ENCODE measurements at places on chromosomes 3 and 15.

GRCh38 chr3:45965253-45965652, 22.0 kb downstream of the CXCR6 start:
- no peak for DNase-seq

DNA sequence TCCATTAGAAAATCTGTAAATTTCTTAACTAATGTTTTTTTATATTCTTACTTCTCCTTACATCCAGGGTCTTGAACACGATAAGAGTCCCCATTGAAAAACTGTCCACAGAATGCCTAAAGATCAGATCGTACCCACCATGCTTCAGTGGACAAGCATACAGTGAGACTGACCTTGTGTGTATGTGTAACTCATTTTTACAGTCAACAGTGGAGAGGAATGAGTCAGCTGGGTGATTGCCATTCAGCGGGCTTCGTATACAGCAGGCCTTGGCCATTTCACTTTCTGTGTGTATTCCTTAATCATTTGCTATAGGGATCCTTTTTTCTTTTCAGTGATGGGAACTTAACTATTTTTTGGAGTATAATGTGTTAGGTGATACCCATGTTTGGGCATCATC, 10.6 kb downstream of the PARP14 start:
- DNase-seq, result peak; percentile 37

- no peak for DNase-seq
Measured at GRCh38 chr3:78724859-78725258, 1042.9 kb downstream of the ROBO1 start.

DNA sequence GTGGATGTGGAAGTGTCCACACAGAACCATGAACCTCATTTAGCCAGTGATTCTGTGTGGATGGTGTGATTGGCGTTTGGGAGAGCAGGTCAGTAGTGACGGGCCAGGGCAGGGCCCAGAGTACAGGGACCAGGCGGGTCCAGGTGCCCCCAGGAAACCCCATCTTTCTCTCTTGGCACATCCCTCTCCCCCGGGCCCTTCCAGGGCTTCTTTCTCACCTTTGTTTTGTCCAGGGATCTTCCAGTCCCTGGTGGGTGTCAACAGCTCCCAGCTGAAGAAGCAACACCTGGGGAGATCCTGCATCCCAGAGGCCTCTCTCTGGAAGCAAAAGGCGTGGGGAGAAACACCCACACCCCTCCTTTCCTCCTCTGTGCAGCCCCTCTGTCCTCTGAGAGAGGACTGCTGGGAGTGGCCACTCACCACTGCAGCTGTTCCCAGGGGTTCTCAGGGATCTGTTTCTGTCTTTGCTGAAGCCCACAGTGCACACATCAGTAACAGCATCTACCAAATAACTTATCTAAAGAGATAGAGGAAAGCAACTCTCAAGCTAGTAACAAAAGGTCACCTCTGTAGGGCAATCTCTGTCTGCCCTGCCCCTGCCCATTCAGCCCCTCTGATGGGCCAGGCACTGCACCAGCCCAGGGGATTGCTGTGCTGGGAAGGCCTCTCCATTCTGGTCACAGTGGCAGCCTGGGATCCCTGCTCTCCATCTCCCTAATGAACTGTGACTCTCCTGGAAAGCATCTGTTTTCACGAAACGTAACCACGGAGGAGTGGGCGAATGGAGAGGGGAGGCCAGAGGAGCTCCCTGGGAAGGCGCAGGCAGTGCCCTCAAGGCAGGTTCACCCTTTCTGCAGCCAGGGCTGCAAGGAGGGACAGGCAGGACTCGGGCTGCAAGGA, 98.3 kb upstream of the ALDH1A3 start:
- no peak for DNase-seq

- DNase-seq, result no peak
Measured at GRCh38 chr3:30187366-30187765, 419.0 kb upstream of the TGFBR2 start.

GRCh38 chr3:183022936-183023516, 42.7 kb upstream of the DCUN1D1 start:
- DNase-seq, result no peak

GRCh38 chr15:71052356-71052755, 62.9 kb upstream of the THSD4 start:
- no peak for DNase-seq

DNA sequence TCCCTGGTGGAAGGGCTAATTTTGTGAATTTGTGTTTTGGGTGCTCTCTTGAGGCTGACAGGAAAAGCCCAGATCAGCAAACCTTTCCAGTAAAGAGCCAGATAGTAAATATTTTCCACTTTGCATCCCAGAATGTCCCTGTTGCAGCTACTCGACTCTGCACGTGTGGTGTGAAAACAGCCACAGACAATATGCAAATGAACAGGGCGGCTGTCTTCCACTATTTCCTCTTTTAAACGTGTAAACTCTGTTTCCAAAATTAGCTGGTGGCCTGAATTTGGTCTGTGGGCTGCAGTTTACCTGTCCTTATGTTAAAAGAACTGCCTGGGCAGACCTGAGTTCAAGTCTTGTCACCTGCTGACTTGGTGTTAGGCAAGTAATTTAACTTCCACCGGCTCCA, 202.7 kb downstream of the EDEM1 start:
- DNase-seq, result no peak

DNA sequence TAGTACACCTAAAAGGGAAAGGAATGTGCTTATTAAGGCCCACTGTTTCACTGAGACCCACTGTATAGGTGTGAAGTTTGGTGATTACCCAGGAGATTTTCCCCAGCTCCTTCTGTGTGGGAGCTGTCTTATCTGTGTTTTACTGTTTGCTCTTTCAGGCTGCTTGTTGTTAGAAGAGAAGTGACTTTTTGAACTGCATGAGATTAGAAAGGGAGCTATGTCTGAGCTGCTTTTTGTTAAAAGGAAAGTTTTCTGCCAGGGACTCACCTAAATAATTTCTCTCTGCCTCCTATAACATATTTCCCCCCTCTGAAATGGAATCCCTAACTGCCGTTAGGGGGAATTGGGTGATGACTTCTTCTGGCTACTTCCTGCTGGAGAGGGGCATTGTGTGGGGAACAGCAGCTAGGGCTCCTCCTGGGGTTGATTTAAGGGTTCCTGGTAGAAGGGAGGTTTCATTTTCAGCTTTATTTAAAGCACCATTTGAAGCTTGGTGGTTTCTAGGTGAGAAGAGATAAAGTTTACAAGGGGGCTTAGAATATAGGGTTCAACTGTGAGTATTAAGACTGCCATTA, 77.1 kb upstream of the ATP11B start:
- no peak for DNase-seq

- DNase-seq, result no peak
Measured at GRCh38 chr3:13141991-13142412, 68.8 kb upstream of the IQSEC1 start.

- no peak for DNase-seq
Measured at GRCh38 chr15:79620112-79620857, 188.1 kb downstream of the MINAR1 start.

DNA sequence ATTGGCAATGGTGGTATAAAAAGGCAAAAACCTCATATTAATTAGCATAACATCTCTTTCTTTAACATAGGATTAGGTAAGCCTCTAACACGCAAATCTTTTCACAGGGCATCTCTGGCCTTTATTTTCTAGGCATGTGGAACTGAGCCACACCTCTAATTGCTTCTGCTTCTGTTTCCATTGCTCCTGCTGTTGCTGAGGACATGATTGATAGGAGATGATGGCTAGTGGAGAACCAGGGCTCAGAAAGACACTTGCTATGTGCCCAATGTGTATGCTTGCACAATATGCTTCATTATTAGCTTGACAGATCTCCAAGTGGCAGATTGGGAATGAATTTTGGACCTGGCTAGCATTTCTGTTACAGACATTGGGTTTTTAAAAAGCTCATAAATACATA, 114.5 kb downstream of the EPHA3 start:
- no peak for DNase-seq

DNA sequence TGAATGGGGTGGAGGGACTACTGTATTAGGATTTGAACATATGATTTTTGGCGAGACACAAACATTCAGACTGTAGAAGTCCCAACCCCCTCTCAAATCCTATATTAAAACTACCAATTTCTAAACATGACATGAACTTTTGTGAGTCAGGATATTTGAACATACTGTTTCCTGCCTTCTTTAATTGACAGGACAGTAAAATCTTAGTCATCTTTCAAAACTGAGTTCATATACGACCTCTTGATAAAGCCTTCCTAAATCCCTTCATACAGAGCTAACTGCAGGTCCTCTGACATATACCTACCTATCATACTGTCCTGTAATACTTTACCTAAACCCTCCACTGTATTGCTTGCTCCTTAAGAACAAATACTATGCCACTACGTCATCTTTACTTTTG, 23.5 kb downstream of the ALDH1A2 start:
- DNase-seq, result no peak

DNA sequence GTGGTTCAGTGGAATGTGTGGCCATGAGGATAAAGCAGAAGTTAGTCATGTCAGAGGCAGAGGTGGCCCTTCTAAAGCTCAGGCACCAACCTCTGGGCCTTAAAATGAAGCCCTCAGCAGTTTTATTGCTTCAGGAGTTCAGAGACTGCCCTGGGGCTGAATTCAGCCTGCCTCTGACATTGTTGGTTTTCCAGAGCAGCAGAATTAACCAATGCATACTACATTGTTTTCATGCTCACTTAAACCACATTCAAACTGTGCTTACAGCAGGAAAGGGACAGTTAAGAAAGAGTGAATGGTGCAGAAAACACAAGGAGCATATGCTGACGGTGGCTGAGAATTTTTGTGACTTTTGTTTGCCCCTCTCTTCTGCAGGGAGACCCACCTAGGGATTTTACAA, 320.2 kb downstream of the CHST2 start:
- no peak for DNase-seq

- no peak for DNase-seq
Measured at GRCh38 chr15:96374499-96374898, 44.0 kb downstream of the NR2F2 start.

DNA sequence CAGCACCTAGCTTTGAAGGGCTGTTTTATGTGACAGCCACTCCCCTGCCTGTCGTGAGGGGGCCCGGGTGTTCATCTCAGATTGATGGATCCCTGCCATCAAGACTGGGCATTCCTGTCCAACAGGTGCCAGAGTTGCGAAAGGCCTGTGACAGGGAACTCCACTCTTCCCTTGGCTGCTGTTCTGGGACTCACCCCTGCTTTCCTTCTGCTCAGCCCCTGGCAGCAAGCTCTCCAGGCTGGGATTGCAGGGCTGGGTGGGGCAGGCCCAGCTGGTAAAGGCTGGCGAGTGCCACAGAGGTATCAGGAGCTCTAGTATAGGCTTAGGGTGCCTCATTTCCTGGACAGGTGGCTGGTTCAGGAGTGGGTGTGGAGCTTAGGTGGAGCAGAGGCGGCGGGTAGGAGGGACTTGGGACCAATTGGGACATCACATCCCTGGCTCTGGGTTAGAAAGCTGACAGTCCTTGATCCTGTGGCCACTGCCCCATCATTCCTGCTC, at the start of gene PLA2G4B:
Gene PLA2G4B (plus strand): TSS at position 448 of the 498 bp plus-strand sequence. CDS start 67 bp downstream, outside the sequence.
- DNase-seq, result no peak

GRCh38 chr3:56205406-56205805, 262.9 kb downstream of the ERC2 start:
- no peak for DNase-seq

DNA sequence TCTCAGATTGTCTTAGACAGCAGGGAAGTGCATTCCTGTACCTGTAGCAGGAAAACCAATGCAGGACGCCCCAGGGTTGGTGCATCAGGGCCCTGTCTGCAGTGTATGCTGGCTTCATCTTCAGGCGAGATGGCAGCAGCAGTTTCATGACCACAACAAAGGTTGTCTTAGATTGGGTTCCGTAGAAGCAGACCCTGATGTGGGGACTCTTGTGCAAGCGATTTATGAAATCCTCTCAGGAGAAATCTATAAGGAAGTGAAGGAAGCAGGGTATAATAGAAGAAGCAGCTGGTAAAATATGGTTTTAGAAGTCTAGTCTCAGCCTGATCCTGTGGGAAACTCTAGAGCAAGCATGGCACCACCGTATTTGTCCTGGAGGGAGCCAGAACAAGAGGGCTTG, 25.0 kb downstream of the DNAH1 start:
- no peak for DNase-seq

DNA sequence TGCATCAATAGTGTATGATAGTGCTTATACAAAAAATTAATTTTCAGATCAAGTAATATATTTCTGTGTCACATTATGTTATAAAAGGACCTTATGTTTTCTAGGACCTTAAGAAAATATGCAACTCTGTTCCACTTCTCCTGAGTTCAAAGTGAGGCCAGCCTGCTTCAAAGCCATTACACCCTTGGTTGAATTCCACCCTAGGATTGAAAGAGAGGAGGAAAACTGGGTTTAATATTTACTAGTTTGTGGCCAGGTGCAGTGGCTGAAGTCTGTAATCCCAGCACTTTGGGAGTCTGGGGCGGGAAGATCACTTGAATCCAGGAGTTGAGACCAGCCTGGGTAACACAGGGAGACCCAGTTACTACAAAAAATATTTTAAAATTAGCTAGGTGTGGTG, 32.9 kb upstream of the NR1I2 start:
- DNase-seq, result no peak

DNA sequence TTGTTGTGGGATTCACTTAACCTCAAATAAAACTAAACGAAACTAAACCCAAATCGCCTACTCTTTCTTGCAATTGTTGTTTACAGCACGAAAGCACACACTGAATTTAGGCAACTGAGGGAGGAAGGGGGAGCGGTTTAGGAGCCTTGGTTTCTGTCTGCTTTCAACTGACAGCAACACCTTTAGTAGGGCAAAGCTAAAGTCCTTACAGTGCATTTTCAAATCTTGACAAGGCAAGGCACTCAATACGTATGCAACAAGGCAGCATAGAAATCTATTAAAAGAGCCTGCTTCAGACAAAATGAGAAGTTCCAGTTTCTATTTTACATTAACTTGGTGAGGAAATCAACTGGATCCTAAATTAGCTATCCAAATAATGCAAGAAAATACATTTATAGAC, 174.6 kb downstream of the CHST2 start:
- DNase-seq, result no peak

DNA sequence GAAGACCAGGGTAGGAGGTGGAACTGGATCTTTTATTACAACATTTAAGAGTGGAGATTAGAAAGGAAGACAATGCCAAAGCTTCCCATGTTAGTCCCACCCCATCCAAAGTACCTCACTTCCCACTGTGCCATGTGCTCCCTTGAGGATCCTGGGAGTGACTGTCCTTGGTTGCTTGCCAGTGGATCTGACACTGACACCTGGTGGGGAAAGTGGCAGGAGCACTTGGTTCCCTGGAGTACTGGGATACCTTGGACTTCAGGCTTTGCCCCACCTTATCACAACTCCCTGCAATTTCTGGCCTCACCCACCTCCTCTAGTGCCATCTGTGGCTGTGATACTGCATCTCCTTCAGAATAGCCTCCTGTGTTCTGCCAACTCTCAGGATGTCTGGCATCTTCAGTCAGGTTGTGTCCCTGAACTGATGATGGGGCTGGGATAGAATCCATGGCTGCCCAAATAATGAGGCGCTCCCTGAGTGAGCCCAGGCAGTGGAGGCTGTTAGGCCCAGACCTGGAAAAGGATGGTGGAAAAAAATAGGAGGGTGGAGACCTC, 1.3 kb downstream of the ELL3 start:
- DNase-seq, result no peak

DNA sequence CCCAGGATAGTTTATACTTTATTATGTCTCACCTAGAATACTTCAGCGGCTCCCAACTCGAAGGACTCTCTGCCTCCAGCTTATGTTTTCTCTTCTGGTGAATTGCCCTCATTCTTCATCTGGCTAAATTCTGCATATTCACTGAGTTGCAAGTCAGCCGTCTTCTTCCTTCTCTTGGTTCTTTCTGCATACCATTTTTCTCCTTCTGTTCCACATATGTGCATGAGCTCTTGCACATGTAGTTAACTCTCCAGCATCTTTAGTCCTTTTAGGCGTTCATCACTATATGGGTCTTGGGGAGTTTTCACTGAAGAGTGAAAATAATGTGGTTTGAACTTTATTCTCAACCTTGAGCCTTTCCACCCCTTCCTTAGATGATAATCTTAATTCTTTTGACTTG, 70.1 kb downstream of the AP4E1 start:
- DNase-seq, result no peak

- no peak for DNase-seq
Measured at GRCh38 chr15:61226361-61227256, 2.5 kb downstream of the RORA start.

Measured in AG09309 (cell line).